NCI-H510A treated with DMSO at 0.1 percent for 48 hours (cell line): ENCODE measurements at places on chromosomes 6 and 20.

DNA sequence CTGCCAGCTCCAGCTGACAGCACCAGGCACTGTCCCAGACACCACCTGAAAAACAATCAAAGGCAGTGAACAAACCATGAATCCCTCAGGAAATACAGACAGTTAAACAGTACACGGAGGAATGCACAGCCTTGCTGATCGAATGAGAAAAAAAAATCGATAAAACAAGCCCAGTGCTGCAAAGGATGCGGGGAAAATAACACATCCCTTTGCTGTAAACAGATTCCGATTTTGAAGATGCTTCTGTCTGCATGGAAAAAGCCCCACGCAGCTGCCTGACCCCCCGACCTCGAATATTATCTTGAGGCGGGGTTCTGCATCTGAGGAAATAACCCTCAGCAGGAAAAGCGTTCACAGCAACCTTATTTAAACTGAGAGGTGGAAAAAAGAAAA lies 43.9 kb downstream of the RBM38 start:
- DNase-seq, result no peak

DNA sequence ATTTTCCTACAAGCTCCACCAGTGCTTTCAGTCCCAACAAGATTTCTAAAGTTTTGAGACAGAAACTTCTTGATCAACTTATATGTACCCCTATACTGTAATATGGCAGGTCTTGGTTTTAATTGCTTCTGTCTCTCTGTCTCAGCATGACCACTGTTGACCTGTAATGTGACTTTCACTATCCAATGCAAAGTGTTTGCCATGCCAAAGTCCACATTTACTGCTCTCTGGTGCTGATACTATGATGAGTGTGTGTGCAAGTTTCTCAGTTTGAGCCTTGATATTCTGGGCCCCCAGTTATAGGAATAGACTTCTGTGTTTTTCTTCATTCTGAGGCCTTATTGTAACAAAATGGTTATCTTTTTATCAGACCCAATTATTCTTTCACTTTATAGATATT lies 45.8 kb downstream of the OR2J2 start:
- DNase-seq, result no peak

DNA sequence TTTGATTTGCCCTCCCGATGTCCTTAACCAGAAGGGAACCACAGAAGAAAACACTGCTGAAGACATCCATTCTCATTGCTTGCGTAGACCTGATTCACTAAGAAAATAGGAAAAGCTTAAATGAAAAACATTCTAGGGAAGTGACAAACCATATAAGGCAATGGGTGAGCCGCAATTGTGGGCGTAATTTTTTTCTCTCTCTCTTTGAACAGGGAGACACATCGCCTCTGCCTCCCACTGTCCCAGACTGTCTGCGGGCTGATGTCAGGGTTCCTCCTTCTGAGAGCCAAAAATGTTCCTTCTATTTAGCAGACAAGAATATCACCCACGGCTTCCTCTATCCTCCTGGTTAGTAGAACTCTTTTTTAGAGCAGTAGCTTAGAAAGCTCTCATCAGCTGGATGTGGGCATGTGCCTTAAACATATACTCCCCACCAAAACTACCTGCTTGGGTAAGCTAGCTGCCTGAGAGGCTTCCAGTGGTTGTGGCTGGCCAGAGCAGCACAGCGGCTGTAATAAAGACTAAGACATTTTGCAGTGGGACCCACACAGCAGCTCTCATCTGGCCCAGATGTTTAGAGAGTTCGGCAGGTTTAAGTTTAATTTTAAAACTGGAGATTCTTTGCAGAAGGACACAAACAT lies 22.7 kb upstream of the CTAGE9 start:
- DNase-seq, result no peak

DNA sequence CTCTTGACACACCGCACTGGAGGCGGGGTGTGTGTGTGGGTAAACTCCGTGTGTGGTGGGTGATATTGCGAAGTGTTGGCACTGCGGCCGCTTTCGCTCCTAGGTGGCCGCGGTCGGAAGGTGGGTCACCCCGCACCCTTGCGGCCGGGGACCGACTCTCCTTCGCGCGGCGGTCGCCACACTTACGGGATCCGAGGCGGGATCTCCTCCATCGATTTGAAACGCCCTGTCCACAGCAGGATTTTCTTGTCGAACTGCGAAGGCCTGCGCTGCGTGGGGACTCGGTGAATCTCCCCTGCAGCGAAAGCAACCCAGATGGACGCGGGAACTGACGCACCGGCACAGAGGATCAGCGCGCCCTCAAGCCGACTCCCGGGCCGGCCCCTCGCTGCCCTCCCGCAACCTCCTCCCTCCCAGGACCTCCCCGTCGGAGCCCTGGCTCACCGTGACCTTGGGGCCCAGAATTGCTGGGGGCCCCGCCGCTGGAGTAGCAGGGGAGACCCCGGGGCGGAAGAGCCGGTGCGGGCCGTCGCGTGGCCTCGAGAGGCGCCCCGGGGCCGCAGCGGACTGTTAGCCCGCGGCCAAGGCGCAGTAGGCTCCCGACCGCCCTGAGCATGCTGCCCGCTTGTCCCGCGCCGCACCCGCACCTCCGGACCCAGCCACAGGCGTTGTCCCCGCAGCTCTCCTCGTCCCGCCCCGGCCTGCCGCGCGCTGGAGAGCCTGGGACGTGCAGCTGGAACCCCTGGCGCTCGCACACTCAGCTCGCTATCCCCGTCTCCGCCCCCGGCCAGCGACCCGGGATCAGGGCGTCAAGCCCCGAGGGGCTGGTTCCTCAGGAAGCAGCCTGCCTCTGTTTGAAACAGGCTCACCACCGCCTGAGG lies at the start of gene FAM162B:
Gene FAM162B, minus strand, starts transcription at position 759 of the 881 bp plus-strand sequence. Its CDS starts 143 bp downstream, at position 616.
- no peak for DNase-seq

DNA sequence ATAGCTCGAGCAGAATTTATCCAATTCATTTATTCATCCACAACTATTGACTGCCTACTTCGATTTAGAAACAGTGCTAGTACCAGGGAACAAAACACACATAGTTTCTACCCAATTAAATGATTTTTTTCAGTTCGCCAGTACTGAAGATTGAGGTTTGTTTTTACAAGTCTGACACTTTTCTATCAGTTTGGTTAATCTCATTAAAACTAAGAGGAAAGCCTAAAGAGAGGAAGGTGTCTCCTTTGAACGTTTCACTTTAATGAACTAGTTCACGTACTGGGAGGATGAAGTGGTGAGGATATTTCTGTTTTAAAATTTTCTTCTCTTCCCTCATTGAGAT lies 570 bp upstream of the ANKS1A start:
- DNase-seq, result peak; percentile 78

DNA sequence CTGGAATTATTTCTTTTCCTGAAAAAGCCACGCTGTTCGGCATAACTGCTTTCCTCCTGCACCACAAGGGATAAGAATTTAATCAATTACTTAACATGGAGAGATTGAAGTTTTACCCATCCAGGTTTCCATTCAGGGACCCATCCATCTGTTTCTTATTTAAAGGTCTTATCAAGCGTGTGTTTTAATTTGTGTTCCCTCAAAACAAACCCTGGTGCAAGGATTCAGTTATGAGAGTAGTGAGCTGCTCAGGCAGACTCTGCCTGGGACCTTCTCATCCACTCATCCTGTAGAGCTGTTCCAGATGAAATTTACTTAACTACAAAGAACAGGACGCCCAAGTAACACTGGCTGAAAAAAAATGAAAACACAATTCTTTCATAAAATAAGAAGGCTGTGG lies 97.8 kb downstream of the BANF2 start:
- no peak for DNase-seq
